Activated B cell treated with CpG ODN at 0.5 μM for 24 hours (primary cell): ENCODE measurements at places on chromosomes 13 and 19.

DNA sequence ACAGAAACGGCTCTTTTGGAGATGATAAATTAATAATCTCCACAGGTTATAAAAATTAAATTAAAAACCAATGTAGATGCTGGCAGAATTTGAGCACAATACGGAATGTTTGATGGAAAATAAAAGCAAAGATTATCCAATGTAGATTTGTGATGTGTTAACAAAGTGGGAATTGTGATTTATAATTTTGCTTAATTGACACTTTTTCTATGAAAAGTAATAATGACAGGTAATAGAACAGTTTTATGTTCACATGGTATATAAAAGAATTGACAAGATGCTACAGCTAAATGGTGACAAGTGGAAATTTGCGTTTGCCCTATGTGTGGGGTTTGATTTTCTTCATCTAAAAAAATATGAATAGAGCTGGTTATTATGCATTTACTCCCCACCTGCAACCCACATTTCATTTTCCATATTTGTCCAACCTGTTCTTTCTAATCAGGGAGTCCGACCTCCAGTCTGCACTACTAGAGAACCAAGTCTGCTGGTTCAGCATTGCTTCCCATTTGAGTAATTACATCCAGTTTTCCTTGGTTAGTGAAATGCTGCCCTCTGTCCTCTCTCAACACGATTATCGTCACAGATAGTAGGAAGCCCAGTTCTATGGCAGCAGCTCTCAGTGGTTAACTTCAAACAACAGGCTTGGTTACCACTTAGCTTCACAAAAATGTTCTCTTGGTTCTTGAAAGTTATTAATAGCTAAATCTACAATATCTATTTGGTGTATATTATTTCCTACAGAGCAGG is 61.4 kb upstream of the SLITRK1 start:
- DNase-seq, result no peak

- DNase-seq, result no peak
Observed at GRCh38 chr19:46759206-46759605, 13.0 kb upstream of the STRN4 start.

DNA sequence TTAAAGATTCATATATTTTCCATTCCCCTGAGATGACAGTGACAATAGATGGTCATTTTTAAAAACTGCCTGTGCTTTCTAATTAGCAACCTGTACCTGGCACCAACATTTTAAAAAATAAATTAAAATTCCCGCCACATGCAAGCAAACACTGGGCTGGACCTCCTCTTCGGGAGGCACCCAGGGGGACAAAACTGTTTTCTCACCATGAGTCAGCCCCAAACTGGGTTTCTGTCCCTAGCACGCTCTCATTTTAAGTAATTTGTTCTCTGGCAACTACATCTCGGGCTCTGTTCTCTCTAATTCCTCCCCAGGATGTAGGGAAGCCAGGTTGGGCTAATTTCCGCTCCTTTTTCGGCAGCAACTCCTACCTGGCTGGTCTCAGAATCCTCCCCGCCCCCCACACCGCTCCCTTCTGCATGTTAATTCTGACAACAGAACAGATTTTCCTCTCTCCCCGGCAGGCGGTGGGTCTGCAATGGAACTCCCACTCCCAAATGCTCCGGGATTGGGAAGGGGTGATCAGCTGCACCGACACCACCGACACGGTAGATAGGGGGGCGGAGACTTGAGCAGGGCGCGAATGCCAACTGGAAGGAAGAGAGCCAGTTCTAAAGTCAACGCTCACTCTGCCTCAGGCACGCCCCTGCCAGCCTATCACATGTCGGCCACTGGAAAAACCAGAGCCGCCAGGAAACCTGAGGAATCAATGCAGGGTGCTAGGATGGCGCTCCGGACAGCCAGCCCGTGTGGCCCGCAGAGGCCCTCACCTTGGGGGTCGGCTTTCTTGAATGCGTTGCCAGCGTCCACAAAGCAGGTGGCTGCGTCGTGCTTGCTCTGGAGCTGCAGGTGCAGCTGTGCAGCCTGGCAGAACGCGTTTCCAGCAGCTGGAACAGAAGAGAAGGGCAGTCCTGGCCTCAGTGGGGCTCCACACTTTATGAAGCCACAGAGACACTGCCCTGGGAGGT is 14.7 kb downstream of the NAPA start:
- DNase-seq, result no peak

- DNase-seq, result no peak
Observed at GRCh38 chr19:54435551-54436016, 13.4 kb upstream of the LENG8 start.
